ENCODE measurements at places on chromosomes 4 and X.

DNA sequence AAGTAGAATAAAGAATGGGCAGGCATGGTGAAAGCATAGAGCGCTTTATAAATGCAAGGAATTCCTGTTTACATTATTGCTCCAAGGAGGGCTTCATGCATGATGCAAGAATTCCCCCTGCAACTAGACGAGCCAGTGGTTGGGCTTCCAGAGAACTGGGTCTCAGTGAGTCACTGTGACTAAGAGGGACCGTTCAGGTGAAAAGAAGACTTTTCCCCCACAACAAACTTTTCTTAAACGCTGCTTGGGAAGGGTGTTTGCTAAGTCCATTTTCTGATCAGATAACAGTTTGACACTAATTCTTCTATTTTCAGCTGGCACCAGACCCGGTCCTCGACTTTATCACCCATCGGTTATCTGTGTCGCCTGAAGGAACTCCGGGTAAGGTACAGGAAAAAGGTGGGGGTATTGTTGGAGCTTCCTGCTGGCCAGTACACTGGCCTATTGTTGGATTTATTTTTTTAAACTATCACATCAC lies 40.1 kb downstream of the LDB2 start:
- no peak for DNase-seq

DNA sequence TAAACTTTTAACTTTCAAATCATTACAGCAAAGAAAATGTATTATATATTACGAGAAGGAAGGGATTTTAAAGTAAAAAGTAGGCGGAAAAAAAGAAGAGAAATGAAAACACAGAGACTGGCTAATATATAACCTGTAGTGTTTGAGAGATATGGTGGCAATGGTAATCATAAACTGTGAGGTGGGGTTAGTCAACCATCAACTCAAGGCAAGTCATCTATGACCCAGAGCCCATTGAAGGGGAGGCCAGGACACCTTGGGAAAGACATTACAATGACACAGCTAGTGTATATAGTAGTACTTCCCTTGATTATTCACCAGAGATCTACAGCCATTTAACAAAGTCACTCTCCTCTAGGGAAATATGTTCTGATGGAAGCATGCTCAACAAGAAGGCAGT lies 423.9 kb upstream of the PITX2 start:
- no peak for DNase-seq

DNA sequence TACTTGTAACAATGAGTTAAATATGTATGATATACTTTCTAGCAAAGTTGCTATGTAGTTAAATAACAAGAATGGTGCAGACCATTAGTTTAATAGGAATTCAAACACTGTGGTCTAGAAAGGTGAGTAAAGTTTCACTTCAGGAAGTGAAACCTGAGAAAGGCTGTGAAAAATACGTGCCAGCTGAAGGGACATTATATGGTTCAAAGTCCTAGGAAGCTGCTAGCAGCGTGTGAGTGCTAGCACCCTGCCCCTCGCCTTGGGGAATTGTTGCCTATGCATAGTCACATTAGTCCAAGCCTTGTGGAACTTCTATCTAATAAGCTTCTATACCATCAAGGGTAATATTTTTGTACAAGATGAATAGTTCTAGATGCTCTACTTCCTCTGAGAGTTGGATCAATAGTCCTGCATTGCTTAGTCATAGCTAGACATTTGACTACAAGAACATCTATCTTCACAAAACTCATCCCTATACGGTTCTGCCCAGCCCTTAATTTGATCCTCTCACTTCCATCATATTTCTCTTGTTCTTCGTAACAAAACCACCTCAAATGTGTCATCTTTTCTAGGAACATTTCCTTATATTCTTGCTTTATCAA lies 45.8 kb upstream of the ARSJ start:
- no peak for DNase-seq

- DNase-seq = no peak
Observed at GRCh38 chr4:13455411-13455810, 28.7 kb downstream of the RAB28 start.

DNA sequence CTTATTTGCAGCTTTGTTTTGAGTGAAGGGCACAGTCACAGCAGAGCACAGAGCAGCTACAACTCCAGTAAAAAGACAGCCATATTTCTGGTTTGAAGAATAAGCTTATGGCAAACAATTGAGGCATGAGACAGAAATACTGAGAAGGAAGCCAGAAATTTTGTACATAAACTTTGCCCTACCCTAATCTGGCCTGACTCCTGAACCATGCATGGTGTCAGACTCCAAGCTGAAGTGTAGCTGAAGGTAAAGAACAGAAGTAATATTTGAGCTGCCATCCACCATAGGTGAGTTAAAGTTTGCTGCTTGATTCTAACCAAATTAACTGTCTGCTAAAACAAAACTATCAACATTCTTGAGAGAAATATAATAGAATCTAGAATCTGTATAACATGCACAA lies 24.5 kb upstream of the TMEM192 start:
- no peak for DNase-seq

DNA sequence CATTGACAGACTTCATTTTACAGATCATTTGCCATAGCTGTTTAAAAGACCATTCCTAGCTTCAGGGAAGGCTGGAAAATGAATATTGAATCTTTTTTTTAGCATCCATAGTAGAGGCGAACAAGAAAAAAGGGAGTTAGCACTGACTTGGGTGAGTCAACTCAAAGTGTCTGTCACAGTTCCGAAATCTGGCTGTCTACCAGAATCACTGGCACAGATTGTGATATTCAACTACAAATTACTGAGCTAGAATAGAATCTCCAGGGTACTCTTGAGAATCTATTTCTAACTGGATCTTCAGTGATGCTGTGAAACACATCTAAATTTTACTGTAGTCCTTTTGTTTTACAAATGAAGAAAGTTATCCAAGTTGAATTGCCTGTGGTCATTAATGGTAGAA lies 31.5 kb downstream of the SEC24B start:
- no peak for DNase-seq

DNA sequence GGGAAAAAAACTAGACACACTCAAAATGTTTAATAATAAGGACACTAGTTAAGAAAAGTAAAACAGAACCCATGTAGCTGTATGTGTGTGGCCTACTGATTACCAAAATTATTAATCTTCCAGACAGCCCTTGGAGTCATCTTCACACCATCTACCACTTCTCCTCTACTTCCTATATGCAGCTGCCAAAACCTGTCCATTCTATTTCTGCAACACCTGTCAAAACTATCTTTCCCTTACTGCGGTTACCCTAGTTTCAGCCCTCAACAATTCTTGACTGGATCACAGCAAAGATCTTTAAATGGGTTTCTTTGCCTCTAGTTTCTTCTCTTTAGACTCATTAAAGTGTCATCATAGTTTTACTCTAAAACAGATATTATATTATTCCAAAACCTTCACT lies 72.6 kb downstream of the GPR82 start:
- no peak for DNase-seq

Data from NCI-H526 (cell line).